ENCODE measurements at places on chromosomes 7 and 10.
A peak's percentile ranks its signal among the peaks of the same experiment; 100 is the strongest.

DNA sequence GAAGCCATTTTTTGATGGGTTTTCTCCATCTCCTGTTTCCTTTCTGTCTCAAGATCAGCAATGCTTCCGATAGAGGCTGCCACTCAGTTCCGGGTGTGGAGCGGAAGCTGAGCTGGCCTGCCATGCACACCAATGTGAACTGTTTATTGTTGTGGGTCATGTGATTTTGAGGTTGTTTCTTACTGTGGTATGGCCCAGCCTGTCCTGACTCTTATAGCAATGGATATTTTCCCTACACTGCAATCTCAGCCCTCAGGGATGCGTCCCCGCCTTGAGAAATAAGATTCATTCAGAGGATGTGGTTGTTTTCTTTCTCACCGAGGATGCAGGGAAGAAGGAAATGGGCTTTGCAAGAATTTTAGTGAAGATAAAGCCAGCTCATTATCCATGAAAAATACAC is 134.7 kb downstream of the PFKFB3 start:
- DNase-seq = no peak

- DNase-seq = peak; percentile 23
These were observed 28.7 kb downstream of the ICA1 start for GRCh38 chr7:8232999-8233847.

- DNase-seq = no peak
These were observed 186.3 kb downstream of the CAMK1D start for GRCh38 chr10:12535656-12536055.

DNA sequence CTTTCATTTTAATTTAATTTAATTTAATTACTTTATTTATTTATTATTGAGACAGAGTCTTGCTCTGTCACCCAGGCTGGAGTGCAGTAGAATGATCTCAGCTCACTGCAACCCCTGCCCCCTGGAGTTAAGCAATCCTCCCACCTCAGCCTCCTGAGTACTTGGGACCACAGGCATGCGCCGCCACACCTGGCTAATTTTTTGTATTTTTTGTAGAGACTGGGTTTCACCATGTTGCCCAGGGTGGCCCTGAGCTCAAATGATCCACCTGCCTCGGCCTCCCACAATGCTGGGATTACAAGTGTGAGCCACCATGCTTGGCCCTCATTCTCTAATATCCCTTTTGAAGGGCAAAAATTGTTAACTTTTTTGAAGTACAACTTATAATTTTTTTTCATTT is 92.9 kb downstream of the XRCC2 start:
- no peak for DNase-seq

- no peak for DNase-seq
These were observed 55.6 kb upstream of the ABCB5 start for GRCh38 chr7:20559883-20560282.

GRCh38 chr7:30280631-30281030 is 3.8 kb upstream of the ZNRF2 start:
- DNase-seq = no peak

- no peak for DNase-seq
These were observed 48.2 kb downstream of the EZH2 start for GRCh38 chr7:148835854-148836253.

DNA sequence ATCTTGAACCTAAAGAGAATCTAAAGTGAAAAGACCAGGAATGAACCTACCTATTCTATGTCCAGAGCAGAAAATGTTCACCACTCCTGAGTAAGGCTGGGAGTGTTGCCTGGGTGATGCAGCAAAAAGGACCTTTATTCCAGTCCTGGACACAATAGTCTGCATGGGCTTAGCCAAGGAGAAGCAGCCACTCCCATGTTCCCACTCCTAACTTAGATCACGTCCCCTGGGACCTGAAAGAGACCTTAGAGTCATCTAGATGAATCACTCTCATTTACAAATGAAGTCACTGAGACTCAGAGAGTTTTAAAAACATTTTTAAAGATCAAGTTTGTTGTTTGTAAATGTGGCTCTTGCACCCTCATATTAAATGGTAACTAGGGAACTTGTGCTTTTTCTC is 763.4 kb downstream of the KCNMA1 start:
- DNase-seq = no peak

DNA sequence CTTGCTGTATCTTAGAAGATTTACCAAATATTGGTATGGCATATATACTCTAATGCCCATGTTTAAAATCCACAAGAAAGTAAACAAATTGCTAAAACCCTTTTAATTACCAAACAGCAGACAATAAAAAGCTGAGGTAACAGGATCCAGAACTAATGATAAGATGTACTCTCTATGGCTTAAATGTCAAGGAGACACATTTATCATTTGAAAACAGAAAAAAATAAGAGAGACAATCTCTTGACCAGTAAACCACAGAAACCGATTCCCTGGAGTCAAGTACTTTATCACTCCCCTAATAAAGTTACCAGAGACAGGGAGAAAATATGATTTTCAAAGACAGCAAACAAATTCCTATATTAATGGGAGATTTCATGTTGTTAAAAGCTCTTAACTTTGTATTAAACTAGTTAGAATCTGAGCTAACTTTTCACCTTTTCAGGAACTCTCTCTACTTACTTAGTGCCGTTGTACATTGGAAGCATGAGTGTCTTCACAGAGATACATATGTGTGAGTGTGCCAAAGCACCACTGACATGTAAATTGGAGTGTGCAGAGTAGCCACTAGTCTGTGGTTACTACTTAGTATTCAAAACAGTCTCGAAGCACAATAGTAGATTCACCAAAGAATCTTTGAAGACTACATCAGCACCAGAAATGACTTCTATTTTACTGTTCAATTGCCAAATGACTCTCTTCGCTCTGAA is 44.2 kb downstream of the TSPAN12 start:
- no peak for DNase-seq

GRCh38 chr10:48533951-48534720 is 70.7 kb downstream of the ARHGAP22 start:
- no peak for DNase-seq

GRCh38 chr7:40800771-40801170 is 666.0 kb downstream of the SUGCT start:
- DNase-seq = no peak

GRCh38 chr7:71267734-71268469 is 136.0 kb downstream of the GALNT17 start:
- no peak for DNase-seq

- DNase-seq = no peak
These were observed 89.1 kb downstream of the STRA8 start for GRCh38 chr7:135322571-135323340.

GRCh38 chr10:26173837-26174236 is 42.7 kb upstream of the GAD2 start:
- DNase-seq = no peak

DNA sequence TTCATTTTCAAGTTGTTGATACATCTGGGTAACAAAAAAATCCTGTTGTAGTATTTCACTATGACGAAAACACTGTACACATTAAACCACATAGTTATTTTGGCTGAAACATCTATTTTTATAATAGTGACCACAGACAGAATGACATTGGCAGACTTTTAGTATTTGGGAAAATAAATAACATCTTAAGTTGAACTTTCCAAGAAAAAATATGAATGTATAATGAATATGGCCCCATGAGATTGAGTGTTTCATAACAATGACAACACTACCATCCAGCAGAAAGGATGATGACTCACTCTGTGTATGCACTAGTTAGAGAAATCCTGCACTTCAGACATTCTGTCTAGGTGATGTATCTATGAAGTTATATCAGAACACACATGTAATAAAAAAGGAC is 118.1 kb downstream of the SEMA3D start:
- no peak for DNase-seq

DNA sequence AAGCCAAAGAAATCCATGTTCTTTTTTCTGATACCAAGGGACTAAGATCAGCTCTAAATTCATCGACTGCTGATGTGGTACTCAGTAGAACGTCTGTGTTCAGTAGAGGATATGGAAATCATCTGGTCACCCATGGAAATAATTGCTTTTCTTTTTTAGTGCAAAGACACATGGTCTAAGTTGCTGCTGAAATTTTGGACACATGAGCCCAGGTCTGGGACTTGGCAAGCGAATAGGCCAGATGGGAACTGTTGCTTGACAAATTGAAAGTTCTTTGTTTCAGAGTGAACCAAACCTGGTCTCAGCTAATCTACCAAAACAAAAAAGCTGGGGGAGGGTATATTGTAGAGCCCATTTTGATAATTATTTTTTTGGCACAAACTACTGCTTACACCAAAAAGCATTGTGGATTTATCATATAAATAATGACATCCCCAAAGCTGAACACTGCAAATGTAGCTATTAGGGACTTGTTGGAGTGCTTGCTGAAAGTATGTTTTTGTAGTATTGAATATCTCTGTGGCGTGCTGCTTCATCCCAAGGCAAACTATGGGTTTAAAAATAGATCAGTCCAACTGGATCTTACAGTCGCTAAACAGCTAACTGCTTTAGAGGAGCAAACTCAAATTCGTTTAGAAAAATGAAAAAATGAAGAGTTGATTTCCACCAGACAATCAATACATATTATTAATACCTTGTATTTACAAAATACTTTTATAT is 144.7 kb downstream of the TRIL start:
- DNase-seq = no peak

DNA sequence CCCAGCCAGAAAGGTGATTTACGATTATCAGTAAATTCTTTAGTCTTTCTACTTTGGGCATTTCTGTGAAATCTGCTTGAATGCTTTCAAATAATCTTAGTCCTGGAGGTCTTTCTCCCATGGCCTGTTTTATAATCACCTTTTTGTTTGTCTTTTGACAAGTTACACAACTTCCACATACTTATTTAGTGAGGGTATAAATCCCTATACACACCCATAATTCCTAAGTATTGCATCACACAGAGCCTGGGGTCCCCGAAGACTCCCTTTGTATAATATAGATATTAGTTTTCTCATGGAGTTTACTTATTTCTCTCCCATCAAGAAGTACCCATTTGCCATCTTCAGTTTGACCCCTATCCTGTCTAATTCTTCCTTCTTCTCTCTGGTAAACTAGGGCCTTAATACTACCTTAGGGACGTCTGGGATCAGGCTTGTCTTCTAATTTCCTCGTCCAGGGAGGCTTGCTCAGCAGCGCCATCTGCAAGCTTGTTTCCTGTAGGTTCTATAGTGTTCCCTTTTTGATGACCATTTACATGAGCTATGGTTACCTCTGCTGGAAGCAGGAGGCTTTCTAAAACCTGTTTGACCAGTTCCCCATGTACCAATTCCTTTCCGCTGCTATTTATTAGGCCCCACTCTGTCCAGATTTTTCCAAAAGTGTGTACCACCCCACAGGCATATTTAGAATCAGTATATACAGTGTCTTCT is 8.1 kb downstream of the DNAH11 start:
- DNase-seq = no peak

GRCh38 chr10:69739634-69740033 is 62.1 kb upstream of the COL13A1 start:
- no peak for DNase-seq

- no peak for DNase-seq
These were observed 450.2 kb downstream of the PLXNA4 start for GRCh38 chr7:132125872-132126595.

GRCh38 chr10:3559527-3559926 is 225.5 kb downstream of the KLF6 start:
- no peak for DNase-seq

GRCh38 chr7:101108961-101109360 is 17.9 kb upstream of the SERPINE1 start:
- DNase-seq = peak; percentile 91

- no peak for DNase-seq
These were observed 49.4 kb upstream of the OCM start for GRCh38 chr7:5831196-5831595.

- peak; percentile 58 for DNase-seq
These were observed 187.9 kb downstream of the PLXDC2 start for GRCh38 chr10:20004087-20004523.

DNA sequence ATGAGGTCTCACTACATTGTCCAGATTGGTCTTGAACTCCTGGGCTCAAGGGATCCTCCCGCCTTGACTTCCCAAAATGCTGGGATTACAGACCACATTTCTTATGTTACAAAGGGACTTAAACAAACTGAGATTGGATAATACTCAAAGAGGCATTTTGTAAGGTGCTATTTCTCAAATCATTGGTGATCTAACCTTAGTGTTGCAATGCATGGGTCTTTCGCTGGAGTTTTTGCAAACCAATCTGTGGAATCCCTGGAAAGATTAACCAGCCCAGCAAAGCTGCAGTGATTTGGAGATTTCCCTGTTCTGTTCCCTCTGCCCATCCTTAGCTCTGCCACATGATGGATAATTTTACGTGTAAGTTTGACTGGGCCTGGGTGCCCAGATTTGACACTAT is 20.4 kb upstream of the ECHDC3 start:
- DNase-seq = no peak

DNA sequence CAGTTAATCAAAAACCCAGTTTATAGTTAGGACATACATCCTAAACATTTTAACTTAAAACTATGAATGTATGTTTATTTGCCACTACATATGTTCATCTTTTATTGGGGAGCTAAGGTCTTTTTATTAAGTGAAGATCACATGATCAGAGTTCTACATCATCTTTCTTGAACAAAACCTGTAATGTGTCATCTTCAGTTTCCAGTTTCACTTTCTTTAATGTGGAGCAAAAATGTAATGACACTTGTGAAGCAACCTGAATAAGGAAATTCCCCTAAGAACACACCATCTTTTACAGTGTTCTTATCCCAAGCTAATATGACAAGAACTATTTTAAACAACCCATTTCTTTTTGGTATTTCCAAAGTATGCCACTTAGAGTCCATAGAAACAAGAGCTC is 166.7 kb upstream of the BET1 start:
- no peak for DNase-seq

DNA sequence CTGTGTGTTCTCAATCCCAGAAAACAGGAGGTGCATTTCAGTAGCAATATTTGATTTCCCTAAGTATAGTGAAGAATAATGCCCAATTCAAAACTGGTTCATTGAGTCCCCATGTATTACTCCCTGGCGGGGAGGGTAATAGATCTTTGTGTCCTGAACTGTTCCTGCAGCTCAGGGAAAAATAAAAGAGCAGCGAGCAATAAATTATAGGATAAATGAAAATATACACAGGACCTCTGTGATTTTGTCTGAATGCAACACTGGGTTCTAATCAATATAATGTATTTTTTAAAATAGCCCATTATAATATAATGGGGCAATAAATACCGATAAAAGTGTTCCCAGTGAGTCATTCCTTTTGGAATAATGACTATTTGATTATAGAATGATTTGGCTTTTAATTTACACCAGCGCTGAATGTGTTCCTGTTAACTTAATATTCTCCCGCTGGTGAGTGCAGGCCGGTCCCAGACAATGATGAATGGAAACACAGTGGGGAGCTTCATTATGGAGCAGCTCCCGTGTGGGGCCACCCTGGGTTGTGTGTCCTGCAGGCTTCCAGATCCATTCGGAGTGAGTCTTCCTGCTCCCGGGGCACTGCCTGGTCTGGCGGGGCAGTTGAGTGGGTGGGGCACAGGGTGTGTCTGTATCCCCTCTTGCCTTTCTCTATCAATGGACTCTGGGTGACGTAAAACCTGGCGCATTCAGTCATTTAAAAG is 263.1 kb downstream of the ACTR3B start:
- no peak for DNase-seq

GRCh38 chr10:95531058-95531809 is 29.9 kb downstream of the SORBS1 start:
- DNase-seq = no peak
